Fibroblast of lung (primary cell): ENCODE measurements at places on chromosomes 5 and 9. TPM values are rescaled to one million over a fixed set of nuclear protein-coding genes. Genes with fewer than 3 reads are reported as not detected.

DNA sequence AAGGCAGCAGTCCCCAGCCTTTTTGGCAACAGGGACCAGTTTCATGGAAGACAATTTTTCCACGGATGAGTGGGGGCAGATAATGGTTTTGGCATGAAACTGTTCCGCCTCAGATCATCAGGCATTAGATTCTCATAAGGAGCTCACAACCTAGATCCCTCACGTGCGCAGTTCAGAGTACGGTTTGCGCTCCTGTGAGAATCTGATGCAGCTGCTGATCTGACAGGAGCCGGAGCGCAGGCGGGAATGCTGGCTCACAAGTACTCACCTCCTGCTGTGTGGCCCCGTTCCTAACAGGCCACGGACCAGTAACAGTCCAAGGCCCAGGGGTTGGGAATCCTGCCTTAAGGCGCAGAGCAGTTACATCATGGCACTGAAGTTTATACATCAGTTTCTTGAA lies 3.3 kb upstream of the BRD3 start:
- no peak for DNase-seq

- no peak for DNase-seq
These were observed 355.3 kb downstream of the PRELID2 start for GRCh38 chr5:145479857-145480256.

DNA sequence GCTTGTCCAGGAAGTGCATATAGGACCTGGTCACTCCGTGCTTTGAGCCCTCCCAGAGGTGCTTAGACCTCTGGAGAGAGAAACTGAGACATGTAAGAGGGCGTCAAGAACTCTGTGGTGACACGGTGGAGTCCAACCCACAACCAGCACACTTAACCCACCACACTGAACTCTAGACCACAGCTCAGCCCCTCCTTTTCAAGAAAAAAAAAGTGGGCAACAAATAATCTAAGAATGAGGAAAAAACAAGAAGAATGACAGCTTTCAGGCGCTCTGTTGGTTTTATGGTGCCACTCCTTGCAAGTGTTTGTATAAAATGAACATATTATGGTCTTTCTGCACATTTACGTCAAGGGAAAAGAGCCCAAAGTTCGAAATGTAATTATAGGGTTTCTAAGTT lies 50.2 kb upstream of the SNAPC3 start:
- DNase-seq, result peak; percentile 5

DNA sequence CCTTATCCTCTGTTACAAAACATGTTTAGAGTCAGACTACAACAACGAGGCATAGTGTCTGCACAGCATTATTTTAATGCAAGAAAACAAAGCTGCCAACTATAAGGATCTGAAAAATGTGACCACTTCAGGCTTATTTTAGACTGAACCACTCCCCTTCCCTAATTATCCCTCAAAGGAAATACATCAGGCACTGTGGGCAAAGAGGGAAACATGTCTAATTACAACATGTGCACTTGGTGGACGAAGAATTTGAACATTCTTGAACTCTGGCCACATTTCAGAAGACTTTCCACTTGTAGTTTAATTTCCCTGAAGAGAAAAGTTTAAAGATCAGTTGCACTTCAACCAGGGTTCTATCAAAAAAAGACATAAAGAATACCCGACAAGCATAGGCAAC lies 3.8 kb downstream of the MTMR12 start:
- peak; percentile 31 for DNase-seq

DNA sequence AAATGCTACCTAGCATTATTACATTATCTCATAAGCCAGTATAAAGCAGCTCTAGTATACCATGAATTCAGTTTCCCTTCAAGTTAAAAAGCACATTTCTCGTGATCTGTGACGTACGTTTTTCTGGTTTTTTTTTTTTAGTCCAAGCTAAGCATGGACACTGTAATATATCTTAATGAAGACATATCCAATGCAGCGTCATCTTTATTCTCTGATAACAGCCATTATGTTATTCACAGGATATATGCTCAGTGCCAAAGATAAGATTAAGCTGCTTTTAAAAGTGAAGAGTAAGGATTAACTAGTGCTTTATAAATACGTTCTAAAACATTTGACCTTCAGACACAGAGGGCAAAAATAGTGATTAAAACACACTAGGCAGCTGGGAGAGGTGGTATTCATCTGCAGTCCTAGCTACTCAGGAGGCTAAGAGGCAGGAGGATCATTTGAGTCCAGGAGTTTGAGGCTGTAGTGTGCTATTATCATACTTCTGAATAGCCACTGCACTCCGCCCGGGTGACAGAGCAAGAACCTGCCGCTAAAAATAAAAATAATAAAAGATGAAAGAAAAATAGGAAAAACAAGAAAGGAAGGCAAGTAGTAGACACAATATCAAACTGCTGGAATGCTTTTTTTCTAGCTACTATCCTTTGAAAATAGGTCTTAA lies 7.7 kb downstream of the CSNK1A1 start:
- no peak for DNase-seq

DNA sequence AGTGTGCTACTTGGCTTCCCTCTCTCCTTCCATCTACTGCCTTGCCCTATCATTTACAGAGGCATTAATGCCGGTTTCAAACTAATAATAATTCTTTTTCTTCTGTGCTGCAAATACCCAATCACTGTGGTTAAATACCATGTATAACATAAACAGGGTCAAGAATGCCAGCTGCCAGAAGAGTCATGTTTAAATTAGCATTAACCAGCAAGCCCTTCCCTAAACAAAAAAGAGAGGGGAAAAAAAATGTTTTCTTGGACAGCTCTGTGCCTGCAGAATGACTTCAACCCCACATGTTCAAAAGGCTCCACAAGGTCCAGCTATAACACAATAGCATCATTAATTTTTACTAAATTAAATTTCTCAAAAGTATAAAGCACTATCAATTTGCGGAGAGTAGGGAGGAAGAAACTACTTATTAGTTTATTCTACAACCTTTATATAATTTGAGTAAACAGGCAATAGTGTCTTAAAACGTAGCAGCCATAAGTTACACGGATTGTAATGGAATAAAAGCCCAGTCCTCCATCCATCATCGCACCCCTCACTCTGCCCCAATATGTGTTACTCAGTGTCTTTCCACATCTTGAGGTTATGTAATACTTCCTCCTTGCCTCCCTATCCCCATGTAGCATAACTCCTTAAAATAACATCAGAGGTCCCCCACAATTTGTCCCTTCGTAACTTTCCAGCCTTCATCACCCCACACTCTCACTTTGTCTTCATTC lies 3.9 kb downstream of the LPAR1 start:
- DNase-seq, result peak; percentile 84

DNA sequence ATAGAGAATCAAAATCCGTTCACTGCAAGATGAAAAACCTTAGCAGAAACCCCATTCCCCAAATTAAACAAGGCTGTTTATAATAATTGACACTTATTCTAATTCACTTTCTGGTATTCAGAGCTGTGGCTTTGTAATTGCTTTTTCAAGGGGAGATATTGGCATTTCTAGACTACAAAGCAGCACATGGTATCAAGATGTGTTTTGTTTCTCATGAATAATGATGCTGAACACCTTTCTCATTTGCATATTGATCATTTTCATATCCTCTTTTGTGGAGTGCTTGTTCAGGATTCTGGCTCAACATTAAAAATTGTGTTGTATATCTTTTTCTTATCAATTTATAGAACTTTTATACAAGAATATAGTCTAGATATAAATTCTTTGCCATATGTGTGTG lies 22.4 kb upstream of the ANKRD55 start:
- DNase-seq, result no peak

- no peak for DNase-seq
These were observed 20.2 kb upstream of the GLIS3 start for GRCh38 chr9:4320021-4320420.

GRCh38 chr5:177389241-177390169 lies 5.3 kb downstream of the SLC34A1 start:
- peak; percentile 95 for DNase-seq

DNA sequence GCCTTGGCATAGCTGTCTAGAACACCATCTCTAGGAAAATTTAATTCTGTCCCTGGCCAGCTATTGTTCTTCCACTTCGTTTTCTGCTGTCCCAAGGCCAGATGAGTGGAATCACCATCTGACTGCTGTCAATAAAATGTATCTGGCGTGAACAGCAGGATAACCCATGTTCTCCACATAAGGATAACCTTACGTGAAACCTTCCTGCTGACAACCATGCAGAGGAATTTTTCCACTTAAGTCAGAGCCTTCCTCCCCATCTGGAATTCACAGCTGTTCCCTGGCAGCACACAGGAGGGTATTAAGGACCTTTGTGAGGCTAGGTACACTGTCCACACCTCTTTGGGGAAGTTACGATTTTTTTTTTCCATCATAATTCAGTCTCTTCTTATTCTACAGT lies 28.6 kb downstream of the RNF44 start:
- peak; percentile 11 for DNase-seq

DNA sequence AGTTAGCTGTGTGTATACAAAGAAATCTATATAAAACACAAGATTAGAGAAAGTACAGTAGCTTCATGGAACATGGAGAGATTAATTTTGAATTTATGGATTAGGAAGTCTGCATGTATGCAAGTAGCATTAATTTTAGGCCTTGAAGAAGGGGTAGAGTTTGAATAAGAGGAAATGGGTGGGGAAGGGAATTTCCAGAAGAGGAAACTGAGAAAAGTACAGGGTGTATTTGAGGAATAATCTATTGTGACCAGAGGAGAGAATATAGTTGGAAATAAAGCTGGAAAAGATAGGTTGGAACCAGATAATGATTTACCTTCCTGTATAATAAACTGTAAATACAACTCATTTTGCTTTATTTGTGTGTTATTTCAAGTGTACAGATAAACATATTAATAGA lies 53.6 kb downstream of the CWC27 start:
- DNase-seq, result no peak

DNA sequence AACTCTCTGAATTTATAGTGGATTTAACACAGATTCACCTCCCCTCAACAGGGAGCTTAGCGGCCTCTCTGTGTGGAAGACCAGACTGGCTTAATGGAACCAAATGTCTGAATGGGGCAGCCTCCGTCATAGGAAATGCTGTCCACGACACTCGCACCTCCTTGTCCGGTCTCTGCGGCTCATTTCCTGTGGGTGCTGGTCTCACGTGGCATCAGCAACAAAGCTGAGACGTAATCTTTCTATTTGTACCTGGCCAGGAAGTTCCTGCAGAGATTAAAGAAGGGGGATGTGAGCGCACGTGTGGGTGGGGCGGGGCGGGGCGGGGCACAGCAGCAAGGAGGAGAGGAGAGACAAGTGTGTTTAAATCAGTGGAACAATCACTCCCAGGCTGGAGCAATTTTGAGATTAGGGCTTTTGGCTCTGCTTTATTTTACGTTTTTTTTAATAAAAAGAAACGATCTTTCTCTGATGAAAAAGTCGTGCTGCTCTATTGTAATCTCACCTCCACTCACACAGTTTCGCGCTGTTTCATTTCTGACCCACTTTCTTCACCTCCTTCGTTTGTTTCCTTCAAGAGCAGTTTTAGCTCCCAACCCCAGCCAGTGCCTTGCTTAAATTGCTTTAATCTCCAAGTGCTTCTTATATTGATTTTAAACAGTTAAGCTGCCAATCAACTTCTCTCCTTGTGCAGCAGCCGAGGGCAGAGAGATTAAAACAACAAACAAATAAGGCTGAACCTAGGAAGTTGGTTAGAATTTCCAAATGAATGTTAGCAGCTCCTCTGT lies 132.2 kb upstream of the ASTN2 start:
- DNase-seq, result no peak

GRCh38 chr5:100905259-100905914 lies 2.3 kb upstream of the ST8SIA4 start:
- DNase-seq, result no peak

DNA sequence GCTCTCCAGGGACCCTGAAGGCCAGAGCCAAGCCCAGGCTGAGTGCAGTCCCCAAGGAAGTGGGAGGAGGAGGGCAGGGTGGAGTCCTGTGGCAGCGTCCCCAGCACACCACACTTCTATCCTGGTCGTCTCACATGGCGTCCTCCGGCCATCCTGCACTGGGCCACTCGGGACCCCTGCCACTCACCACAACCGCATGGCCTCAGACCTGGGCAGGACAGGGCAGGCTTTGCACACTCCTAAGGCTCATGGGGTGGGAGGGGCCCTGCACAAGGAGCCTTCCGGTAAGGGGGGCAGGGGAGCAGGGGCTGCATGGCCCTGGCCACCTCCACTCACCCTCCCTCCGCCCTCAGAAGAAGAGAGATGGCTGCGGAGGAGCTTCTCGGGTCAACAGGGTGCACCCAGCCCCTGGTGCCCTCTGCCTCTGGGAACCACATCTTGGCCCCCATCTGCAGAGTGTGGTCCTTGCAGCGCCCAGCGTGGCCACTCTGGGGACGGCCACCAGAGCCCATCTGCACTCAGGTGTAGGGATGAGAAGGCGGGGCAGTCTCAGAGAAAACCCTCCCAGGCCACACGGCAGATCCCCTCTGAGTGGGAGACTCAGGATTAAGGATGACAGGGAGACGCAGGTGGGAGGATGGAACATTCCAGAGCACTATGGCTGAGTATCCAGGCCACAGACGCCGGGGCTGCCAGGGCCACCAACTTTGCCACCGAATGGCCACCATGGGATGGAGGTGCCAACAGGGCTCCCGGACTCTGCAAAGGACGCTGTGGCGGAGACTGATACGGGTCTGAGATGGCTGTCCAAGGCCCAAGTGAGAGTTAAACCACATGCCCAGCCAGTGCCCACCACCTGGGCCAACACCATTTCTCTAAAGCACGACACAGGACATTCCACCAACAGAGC lies 7.6 kb downstream of the TPPP start:
- DNase-seq, result no peak

DNA sequence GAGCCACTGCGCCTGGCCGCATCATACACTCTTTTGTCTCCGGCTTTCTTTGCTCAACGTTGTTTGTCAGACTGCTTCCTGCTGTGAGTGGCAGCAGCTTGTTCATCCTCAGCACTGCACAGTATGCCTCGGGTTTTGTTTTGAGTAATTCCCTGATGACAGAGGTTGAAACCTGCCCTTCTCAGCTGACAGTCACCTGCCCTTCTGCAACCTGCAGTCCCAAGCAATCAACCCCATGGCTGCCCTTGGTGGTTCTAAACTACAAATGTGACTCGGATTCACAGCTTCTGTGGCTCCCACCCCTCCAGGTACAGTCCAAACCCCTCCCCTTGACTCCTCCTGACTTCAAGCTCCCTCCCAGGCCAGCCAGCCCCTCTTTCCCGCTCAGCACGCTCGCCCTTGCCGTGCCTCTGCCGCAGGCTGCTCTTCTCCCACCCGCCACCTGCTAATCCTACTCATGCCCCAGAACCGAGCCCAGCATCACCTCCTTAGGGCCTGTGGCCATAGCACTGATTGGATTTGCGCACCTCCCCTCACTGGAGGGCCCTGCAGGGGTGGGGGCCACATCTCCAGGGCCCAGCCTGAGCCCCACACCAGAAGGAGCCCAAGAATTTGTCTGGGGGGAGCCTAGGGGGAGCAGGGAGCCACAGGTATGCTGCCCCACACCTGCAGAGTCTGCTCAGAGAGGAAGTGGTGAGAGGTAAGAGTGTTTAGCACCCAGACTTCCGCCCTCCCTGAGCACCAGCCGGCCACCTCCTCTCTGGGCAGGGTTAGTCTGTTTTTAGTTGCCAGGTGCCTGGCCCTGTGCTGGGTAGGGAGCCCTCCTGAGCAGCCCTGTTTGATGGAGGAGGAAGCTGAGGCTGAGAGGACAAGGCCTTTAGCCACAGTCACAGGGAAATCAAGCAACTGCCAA lies 10.1 kb downstream of the EEIG1 start:
- no peak for DNase-seq

Gene PCDHA9
- 0.26 and 0.33 TPM in 2 replicates for total RNA-seq

Gene PFN3
- not detected in 2 replicates for total RNA-seq

Gene CCT5
- 360 and 406 TPM in 2 replicates for total RNA-seq

Gene TRIM23
- 48.6 and 51.1 TPM in 2 replicates for total RNA-seq
